ENCODE measurements at places on chromosomes 3 and 15.
A peak's percentile ranks its signal among the peaks of the same experiment; 100 is the strongest.

DNA sequence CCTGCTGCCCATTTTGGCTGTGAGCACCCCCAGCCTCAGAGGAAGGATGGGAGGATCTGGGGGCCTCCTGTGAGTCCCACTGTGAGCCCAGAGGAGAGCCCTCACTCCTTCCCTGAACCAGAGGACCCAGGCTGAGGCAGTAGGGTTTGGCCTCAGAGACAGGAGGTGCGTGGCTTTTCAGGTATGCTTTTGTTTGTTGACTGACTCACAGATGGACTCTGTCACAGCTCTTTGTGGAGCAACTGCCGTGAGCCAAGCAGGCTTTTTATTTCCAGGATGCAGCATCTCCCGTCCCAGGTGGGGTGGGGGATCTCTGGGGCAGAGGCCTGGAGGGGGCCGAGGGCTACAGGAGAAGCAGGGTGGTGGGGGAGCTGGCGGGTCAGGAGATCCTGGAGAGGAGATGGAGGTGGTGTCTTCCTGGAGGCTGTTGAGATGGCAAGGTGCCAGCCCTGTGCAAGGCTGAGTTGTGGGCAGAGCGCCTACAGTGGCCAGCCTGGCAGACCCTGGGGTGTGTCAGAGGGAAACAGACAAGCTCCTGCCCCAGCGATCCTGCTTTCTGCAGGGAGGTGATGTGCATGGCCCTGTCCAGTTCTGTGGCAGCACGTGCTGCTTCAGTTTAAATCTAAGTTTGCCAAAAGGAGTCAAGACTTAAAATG, 24.0 kb downstream of the PLXNA1 start:
- DNase-seq, result no peak

GRCh38 chr3:46440531-46441294, 24.0 kb downstream of the LTF start:
- peak; percentile 87 for DNase-seq

GRCh38 chr15:73930790-73931281, 4.6 kb downstream of the LOXL1 start:
- no peak for DNase-seq

DNA sequence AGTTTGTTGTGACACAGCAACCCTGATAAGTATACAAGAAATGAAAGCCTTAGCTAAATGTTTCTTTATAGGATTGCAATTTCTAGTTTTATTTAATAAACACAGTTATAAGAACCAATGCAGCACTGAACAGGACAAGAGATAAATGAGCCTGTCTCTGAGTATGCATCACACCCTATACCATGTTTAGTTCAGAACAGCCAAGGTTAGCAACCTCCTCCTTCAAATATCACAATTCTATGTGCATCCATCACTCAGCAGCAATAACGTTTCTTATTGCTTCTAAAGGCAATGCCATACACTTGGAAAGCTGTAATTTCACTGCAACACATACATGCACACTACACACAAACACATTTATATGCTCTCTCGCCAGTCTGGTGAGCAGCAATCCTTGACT, 280.6 kb downstream of the PTPRG start:
- DNase-seq, result no peak

- DNase-seq, result no peak
Measured at GRCh38 chr3:177647341-177647740, 450.1 kb upstream of the TBL1XR1 start.
